Stimulated activated CD8-positive, alpha-beta memory T cell treated with anti-CD3 and anti-CD28 coated beads, Interleukin-4, amount 100 ng/mL, for 1 hour (primary cell): ENCODE measurements at places on chromosomes 5 and 9.

GRCh38 chr5:91224456-91224855 is 158.7 kb downstream of the ARRDC3 start:
- no peak for DNase-seq

GRCh38 chr5:15914638-15915037 is 265.0 kb downstream of the MARCHF11 start:
- DNase-seq, result no peak

- no peak for DNase-seq
These were observed 248.6 kb upstream of the KLF4 start for GRCh38 chr9:107737987-107738743.

GRCh38 chr9:19471737-19472648 is 63.2 kb downstream of the ACER2 start:
- no peak for DNase-seq

DNA sequence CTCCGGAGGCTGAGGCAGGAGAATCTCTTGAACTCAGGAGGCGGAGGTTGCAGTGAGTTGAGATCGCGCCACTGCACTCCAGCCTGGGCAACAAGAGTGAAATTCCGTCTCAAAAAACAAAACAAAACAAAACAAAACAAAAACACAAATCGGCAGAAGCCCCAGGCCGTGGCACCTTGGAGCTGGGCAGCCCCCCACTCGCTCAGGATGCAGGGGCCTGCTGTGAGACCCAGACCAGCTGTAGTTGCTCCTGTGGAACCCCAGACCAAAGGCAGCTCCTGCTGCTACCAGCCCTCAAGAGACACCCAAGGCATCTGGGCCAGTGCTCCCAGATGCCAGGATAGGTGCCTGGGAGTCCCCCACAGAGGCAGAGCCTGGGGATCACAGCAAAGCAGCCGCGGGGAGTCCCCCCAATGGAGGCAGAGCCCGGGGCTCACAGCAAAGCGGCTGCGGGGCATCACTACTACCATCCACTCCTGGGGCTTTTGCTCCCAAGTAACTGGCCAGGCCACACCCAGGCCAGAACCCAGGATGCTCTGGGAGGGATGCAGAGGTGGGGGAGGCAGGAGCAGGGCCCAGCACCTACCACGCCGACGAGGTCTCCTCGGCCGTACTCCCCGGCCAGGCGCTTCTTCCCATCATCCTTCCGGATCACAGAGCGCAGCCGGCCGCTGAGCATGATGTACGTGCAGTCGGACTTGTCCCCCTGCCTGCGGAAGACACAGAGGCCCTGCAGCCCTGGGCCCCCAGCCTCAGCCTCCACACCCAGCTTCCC is 37.7 kb upstream of the NSMF start:
- no peak for DNase-seq

- DNase-seq, result no peak
These were observed 27.4 kb upstream of the SAP30L start for GRCh38 chr5:154418344-154418820.
